ENCODE measurements at places on chromosomes 3 and 15.

DNA sequence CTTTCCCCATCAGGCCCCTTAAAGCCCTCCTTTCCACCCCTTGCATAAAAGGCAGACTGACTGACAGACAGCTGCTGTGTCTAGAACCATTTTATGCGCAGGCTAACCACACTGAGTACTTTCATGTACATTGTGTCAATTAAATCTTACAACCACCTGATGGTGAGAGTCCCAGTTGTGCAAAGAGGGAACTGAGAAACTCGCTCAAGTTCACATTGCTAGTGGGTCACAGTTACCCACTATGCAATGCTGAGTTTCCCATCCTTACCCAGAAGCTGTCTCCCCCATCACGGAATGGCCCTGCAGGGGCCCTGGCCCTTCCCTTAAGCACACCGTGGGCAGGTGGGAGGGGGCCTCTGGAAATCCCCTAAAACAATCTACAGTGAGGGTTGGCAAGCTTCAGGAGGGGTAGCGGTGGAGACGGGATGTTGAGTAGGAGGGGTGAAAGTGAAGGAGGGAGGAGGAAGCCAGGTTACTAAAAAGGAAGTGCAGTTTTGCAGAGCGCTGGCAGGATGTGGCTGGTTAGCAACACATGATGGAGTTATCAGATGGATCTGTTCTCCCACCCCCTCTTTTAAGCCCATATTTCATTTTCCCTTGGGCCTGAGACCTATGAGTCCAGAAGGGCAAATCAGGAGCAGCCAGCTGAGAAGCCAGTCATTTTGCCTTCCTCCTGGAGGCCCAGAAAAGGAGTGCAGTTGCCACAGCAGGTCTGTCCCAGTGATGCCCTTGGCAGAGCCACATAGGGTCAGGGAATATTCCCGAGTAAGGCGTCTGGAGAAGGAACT is 30.0 kb downstream of the STARD5 start:
- DNase-seq: peak; percentile 74

DNA sequence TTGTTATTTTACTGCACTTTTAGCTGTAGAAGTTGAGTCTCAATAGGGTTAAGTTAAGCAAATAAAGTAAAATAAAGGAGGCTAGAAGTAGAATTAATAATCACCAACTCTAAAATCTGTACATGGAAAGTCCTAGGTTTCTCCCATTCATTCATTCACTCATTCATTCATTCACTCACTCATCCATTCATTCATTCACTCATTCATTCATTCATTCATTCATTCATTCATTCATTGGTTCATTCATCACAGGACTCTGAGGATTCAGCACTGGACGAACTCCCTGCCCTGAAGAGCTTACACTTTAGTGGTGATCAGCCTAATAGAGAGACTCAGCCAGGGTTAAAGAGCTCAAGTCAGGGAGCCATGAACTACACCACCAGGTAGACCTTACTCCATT is 4.5 kb upstream of the LSG1 start:
- DNase-seq: no peak

GRCh38 chr15:52013151-52013791 is 5.7 kb upstream of the MAPK6 start:
- DNase-seq: no peak

- DNase-seq: no peak
These were observed 3.1 kb downstream of the AP4E1 start for GRCh38 chr15:50911621-50912020.

Measured in CD4-positive, alpha-beta T cell treated with Interleukin-15 for 4 hours (primary cell).